Mesothelial cell of epicardium (in vitro differentiated cells): ENCODE measurements at places on chromosomes 11 and 22. TPM values are rescaled to one million over a fixed set of nuclear protein-coding genes. Genes with fewer than 3 reads are reported as not detected.

DNA sequence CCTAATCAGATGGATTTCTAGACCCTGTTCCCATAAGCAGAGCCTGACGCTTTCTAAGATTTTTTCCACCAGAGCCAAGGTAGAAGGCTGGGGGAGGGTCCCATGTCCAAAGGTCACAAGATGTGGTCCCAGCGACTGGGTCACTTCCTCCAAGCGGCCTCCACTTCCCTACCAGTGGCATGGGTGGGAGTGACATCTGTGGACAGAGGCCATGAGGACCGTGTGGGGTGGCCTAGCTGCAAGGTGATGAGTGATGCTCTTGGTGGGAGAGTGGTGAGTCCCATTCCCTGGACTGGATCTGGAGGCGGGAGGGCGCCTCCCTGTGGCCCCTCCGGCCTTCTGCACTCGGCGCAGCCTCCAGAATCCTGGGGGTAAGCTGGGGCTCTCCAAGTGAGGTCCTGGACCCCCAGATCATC, 32.4 kb upstream of the PRR5 start:
- H3K4me3 ChIP-seq, result peak overlapping the region; percentile 70
- H3K27ac ChIP-seq, result no peak overlapping the region
- no peaks in the 10 kb centered on the region for H3K36me3 ChIP-seq
- H3K27me3 ChIP-seq, result peaks cover 45% of the 10 kb centered on the region

- no peak overlapping the region for H3K27ac ChIP-seq
- H3K36me3 ChIP-seq, result peaks cover 4% of the 10 kb centered on the region
- peak; percentile 79 for DNase-seq
- H3K4me3 ChIP-seq, result peak overlapping the region; percentile 8
- H3K27me3 ChIP-seq, result no peaks in the 10 kb centered on the region
- peaks cover 26% of the 10 kb centered on the region for H3K4me1 ChIP-seq
These were observed 2.2 kb upstream of the RPS19BP1 start for GRCh38 chr22:39534591-39535356.

BET1L gene
- 64.3 to 68.2 TPM (median 65.5 TPM) in 3 replicates for total RNA-seq

BATF2 gene
- total RNA-seq, result 1.5 to 1.9 TPM (median 1.7 TPM) in 3 replicates

DNA sequence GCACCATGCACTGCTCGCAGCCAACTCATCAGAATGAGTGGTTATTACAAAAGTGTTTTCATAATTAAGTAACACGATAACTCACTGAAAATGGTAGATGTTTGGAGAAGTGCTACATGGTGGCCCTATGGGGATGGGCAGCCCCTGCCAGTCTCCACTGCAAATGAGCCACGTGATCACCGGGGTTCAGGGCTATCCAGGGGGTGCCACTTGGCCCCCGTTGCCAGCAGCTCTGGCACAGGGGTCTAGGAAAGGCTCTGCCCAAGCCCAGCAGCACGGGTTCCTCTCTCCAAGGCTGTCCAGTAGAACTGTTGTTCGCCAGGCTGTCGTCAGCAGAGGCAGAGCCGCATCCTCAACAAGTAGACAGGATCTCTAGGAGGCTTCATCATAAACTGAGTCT, 382.1 kb upstream of the B3GAT1 start:
- no peak for DNase-seq
- H3K4me1 ChIP-seq, result peaks cover 28% of the 10 kb centered on the region
- no peaks in the 10 kb centered on the region for H3K36me3 ChIP-seq
- H3K27ac ChIP-seq, result no peak overlapping the region
- no peaks in the 10 kb centered on the region for H3K27me3 ChIP-seq

DNA sequence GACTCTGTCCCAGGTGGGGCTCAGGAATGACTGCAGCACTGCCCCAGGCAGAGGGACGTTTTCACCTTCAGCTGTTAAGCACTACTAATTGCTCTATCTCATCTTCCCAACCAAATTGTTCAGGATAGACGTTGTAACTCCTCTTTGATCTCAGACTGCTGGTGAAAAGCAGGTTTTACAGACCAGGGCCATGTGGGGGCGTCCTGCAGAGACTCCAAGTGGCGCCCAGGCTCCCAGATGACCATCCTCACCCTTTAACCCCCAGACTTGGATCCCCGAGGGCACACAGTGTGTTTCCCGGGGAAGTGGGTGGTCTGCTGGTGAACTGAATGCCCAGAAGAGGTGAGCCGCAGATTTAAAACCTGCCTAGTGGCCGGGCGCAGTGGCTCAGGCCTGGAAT, 23.9 kb downstream of the FADD start:
- H3K4me3 ChIP-seq, result no peak overlapping the region
- no peak for DNase-seq
- H3K27ac ChIP-seq, result no peak overlapping the region
- H3K27me3 ChIP-seq, result peaks cover 15% of the 10 kb centered on the region
- no peaks in the 10 kb centered on the region for H3K4me1 ChIP-seq
